ENCODE measurements at places on chromosomes 13 and 19.

- DNase-seq = no peak
Observed at GRCh38 chr13:73715911-73716510, 418.2 kb downstream of the KLF12 start.

- DNase-seq = no peak
Observed at GRCh38 chr13:39563470-39563735, 39.6 kb downstream of the LHFPL6 start.

DNA sequence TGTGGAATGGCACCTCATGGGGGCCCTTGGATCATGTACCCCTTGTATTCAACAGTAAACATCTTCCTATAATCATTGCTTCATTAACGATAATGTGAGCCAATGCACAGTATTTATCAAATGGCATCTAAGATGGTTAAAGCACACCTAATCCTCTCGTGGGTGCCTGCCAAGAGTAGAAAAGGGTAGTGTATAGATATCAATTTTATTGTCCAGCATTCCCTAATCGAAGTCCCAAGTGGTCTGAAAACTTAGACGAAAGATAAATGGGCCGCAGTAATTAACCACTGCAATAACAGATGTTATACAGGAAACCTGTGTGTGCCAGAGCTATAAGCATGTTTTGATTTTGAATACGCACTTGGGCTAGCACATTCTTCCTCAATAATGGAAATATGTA lies 667 bp upstream of the MBNL2 start:
- no peak for DNase-seq

DNA sequence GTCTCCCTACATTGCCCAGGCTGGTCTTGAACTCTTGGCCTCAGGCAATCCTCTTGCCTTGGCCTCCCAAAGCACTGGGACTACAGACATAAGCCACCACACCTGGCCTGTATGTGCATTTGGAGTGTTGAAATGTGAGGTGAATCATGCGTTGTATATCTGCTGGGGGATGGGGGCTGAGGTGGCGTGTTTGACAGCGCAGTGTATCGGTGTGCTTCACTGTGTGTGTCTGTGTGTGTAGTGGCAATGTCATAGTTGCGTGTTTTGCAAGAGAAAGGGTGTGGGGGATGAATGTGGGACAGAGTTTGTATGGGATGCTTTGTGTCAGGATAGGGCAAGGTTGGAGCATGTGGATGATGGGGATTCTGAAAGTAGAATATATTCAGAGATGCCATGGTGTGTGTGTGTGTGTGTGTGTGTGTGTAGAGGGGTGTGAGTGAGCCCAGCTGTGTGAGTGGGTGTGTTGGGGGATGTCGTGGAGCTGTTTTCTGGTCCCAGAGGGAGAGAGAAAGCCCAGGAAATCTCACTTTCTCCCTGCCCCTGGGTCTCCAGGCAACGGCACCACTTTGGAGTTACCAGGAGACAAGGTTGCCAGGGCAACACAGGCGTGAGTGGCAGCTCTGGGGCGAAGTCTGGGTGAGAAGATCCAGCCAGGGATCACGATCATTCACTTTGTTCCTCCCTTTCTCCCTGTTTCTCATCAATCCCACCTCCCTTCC lies 1.1 kb upstream of the SWSAP1 start:
- no peak for DNase-seq

DNA sequence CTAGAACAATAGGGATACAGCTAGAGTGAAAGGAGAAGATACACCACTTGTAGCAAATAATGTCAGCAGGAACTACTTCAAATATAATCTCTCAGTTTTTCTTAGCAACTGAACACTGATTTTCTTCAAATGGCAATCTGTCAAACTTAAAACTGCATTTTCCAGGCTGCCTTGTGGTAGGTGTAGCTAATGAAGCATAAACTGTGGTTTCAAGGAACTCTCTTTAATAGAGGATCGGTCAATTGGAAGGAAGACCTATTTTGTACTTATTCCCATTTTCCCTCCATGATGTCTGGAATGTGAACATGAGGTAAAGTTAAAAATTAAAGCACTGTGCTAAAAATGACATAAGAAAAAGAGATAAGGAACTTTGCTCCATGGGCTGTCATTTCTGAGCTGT lies 1261.9 kb downstream of the PCDH17 start:
- DNase-seq = no peak

DNA sequence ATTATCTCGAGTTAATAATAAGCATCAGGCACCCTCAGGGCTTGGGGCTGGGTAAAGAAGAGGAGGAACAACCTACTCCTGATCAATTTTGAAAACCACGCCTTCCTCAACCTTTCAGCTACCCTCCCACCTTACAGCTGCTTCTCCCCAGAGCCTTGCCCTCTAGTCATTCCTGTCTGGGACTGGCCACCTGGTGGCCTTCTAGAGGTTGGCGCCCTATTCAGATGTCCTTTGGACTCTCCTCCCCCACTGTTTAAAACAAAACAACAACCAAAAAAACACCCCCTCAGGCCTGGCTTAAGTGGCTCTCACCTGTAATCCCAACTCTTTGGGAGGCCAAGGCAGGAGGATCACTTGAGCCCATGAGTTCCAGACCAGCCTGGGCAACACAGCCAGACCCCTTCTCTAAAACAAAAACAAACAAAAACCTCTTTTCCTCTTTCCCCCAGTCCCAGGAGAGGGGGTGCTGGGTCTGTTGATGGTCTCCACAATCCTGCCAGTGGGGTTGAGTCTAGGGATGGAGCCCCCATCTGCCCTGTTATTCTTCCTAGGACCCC lies 62.3 kb downstream of the CCDC70 start:
- no peak for DNase-seq

GRCh38 chr13:39655041-39655568 lies 357 bp upstream of the COG6 start:
- DNase-seq = no peak

GRCh38 chr13:86892330-86892729 lies 778.8 kb upstream of the SLITRK5 start:
- no peak for DNase-seq

DNA sequence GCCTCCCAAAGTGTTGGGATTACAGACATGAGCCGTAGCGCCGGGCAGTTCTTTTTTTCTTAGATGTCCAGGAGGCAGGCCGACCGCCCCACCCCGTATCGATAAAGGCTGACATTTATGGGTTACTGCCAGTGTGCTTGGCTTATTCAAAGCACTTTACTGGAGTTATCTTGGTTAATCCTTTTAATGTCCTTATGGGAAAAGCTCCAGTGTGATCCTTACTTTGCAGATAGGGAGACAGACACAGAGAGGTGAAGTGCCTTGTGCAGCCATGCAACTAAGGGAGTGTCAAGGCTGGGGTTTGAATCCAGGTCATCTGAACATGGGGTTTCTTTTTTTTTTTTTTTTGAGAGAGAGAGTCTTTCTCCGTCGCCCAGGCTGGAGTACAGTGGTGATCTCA lies 19.2 kb downstream of the NCAN start:
- DNase-seq = no peak

DNA sequence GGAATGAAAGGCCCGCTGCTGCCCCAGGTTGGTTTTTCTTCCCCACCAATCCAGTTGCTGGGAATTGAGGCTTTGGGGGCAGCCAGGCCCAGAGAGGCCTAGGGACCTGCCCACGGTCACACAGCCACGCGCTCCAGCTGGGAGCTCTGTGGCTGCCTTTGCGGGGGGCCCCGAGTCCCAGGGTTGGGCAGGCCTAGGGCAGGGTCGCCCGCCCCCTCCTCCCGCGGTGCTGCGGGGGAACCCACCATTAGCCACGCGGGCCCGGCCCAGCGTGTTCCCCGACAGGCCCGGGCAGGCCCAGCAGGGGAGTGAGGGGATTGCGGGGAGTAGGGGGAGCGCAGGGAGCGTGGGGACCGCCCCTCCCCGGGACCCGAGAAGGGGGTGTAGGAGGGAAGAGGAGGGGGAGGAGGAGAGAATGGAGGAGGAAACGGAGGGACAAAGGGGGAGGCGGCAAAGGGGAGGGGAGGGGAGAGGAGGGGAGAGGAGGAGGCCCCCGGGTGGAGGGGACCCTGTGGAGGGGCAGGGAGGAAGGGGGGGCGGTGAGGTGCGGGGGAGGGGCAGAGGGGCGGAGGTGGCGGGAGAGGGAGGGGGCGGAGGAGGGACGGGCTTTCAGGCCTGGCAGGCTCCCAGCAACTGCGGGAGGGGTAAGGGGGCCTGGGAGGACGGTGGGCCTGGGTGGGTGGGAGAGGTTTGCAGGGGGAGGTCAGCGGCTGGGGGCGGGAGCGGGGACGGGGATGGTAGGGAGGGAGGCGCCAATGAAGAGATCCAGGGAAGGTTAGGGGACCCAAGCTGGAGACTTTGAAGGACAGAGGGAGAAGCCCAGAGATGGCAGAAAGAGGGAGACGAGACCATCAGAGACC lies 12.9 kb upstream of the TLE2 start:
- no peak for DNase-seq

DNA sequence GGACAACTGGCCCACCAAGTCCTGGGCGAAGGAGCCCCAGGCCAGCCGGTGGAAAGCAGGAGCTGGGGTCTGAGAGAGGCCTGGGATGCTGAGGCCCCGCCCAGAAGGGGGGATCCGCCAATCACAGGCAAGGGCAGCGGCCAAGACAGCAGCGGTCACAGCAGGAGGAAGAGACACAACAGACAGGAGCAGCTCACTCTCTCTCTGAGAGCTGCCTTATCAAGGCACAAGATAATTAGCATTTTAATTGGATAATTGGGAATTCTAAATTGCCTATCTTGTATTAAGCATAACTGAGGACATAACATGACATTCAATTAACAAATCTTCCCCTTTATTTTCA lies 46.2 kb downstream of the CEBPG start:
- DNase-seq = no peak

- no peak for DNase-seq
Observed at GRCh38 chr13:40940841-40941240, 78.3 kb downstream of the ELF1 start.

DNA sequence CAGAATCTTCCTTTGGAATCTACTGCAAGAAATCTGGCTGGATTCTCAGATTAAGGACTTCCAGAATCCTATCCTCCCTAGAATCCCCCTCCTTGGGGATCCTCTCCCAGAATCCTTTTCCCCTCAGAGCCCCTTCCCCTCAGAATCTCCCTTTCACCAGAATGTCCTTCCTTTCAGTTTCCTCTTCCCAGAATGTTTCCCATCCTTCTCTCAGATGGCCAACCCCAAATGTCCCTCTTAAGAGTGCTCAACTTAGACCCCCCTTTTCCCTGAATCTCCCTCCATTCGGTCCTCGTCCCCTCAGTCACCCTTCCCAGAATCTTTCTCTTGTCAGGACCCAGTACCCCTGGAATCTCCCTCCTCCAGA lies 584 bp upstream of the RPS16 start:
- no peak for DNase-seq

- no peak for DNase-seq
Observed at GRCh38 chr13:23654111-23655110, 84.2 kb downstream of the TNFRSF19 start.

GRCh38 chr19:40571005-40571318 lies 5.7 kb upstream of the SHKBP1 start:
- DNase-seq = no peak

GRCh38 chr13:73198991-73199411 lies 140.2 kb downstream of the KLF5 start:
- no peak for DNase-seq

- DNase-seq = no peak
Observed at GRCh38 chr13:26343816-26344215, 89.9 kb downstream of the CDK8 start.

DNA sequence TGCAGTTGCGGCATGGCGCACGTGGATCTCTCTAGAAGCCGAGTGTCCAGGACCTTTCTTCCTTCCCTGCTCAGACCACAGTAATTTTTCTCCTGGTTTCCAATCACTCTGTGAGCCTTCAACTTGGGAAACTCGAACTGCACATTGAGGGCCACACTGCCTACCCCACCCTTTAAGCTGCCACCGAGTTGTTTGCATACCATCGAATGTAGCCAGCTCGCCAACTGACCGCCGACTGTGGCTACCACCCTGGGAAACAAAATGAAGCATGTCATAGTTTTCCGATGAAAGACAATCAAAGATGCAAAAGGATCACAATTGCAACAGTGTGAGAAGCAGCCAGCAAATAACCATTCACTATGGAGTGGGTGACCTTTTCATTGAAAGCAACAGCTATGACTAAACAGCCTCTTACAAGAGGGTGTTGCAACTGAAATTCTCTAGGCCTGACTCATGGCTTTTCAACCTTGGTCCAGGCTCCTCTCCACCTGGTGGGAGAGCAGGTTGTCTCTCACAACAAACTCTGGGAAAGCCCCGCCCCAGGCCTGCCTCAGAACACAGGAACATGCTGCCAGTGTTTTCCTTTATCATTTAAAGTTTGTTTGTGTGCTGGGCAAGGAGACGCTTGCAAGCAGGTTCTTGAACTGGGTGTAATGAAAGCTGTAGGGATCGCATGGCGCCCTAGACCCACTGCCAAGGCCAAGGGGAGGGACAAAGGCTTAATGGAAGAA lies 141.7 kb upstream of the SERP2 start:
- no peak for DNase-seq

GRCh38 chr19:49297403-49297802 lies 27.6 kb downstream of the SLC6A16 start:
- DNase-seq = no peak

DNA sequence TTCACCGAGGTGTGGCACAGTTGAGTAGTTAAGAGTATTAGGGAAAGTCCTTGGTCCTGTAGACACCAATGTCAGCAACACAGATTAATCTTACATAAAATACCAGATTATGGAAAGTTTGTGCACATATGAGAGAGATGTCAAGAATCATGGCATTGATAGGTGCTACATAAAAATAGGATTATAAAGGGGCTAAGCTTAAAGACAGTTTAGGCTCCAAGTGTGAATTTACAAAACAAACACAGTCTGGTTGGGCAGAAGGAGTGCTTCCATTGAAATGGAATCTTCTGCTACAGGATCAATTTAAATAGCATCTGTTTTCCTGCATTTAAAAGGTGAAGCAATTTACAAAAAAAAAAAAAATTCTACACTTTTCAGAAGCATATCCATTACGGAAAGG lies 292.9 kb downstream of the DNAJC15 start:
- DNase-seq = no peak

- DNase-seq = no peak
Observed at GRCh38 chr13:67619351-67619994, 389.3 kb upstream of the PCDH9 start.

DNA sequence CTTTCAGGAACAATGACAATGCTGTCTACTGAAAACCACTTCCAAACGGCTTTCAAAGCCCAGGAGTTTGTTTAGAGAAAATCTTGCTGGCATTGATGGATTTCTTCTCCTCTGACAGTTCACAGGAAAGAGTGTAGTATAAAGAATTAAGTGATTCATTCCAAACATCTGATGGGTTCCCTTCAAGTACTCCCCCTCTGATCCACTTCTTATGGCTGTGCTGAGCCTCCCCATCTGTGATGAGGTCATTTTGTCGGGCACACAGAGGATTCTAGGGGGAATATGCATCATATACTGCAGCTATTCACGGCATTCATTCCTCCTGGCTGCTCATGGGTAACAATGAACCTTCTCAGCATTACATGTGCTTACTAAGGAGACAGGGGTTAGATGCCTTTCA lies 107.9 kb downstream of the RGCC start:
- DNase-seq = no peak

GRCh38 chr19:40571831-40572495 lies 4.7 kb upstream of the SHKBP1 start:
- no peak for DNase-seq

GRCh38 chr13:113537205-113537604 lies 46.7 kb upstream of the DCUN1D2 start:
- no peak for DNase-seq

- no peak for DNase-seq
Observed at GRCh38 chr13:39877134-39877533, 221.7 kb downstream of the COG6 start.

- peak; percentile 65 for DNase-seq
Observed at GRCh38 chr19:15222738-15223648, 9.3 kb downstream of the EPHX3 start.

GRCh38 chr13:45337395-45337794 lies 3.6 kb downstream of the TPT1 start:
- no peak for DNase-seq
